ENCODE measurements at places on chromosomes 4 and X. TPM values are rescaled to one million over a fixed set of nuclear protein-coding genes. Genes with fewer than 3 reads are reported as not detected.

The HSD17B13 gene
- total RNA-seq = 0.43 TPM

- H3K27ac ChIP-seq = no peak overlapping the region
- DNase-seq = no peak
- no peaks in the 10 kb centered on the region for H3K4me1 ChIP-seq
These were observed 208.0 kb downstream of the PRDM5 start for GRCh38 chr4:120714417-120715010.

The SLIT2 gene
- total RNA-seq = 4.0 TPM

GRCh38 chr4:33091961-33092360 lies 2371.8 kb downstream of the PCDH7 start:
- H3K4me1 ChIP-seq = no peaks in the 10 kb centered on the region
- no peaks in the 10 kb centered on the region for H3K36me3 ChIP-seq
- no peak overlapping the region for H3K27ac ChIP-seq

DNA sequence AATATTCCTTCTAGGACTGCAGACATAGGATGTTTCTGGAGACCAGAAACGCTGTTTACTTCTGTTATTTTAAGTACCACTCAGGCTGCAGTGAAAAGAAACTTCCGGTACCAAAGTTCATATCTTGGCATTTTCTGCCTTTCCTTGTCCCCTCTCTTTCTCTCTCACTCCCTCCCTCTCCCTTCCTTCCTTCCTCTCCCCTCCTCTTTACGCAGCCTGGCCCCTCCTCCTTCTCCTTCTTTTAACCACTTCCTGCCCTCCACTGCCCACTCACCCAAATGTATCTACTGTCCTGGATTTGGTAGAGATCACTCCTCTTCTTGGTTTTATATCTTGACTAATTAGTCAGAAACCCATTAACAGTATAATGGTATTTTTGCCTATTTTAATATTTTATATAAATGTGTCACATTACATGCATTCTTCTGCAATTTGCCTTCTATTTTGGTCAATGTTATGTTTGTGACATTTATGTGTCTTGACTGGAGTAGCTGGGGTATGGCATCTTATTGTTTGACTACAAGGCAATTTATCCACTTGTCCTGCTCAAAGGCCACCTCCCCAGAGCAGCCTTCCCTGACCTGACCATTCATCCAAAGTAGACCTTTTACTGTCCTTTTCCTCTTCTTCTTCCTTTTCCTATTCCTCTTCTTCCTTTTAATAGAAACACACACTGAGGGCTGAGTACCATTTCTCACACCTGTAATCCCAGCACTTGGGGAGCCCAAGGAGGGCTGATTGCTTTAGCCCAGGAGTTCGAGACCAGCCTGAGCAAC lies 56.9 kb downstream of the BCOR start:
- no peaks in the 10 kb centered on the region for H3K36me3 ChIP-seq
- no peak for DNase-seq
- H3K27me3 ChIP-seq = no peaks in the 10 kb centered on the region
- no peak overlapping the region for H3K27ac ChIP-seq

DNA sequence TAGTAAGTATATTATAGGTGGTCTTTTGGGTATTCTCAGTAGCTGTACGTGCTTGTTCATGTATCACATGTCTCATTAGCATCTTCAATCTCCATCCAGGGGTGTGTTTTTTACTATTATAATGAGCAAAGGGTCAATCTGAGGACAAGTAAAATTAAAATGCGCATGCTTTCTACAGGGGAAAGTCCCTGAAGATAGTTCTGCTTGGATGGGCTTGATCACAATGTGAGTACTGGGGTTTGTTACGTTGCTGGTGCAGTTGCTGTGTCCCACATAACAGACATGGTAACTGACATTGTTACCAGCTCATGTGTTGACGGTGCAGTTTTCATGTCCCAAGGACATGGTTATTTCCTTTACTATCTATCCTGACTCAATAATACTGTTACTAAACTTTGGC lies 65.9 kb downstream of the UCHL1 start:
- no peak overlapping the region for H3K4me3 ChIP-seq
- no peaks in the 10 kb centered on the region for H3K27me3 ChIP-seq
- H3K4me1 ChIP-seq = peaks cover 5% of the 10 kb centered on the region
- H3K27ac ChIP-seq = no peak overlapping the region
- DNase-seq = no peak

DNA sequence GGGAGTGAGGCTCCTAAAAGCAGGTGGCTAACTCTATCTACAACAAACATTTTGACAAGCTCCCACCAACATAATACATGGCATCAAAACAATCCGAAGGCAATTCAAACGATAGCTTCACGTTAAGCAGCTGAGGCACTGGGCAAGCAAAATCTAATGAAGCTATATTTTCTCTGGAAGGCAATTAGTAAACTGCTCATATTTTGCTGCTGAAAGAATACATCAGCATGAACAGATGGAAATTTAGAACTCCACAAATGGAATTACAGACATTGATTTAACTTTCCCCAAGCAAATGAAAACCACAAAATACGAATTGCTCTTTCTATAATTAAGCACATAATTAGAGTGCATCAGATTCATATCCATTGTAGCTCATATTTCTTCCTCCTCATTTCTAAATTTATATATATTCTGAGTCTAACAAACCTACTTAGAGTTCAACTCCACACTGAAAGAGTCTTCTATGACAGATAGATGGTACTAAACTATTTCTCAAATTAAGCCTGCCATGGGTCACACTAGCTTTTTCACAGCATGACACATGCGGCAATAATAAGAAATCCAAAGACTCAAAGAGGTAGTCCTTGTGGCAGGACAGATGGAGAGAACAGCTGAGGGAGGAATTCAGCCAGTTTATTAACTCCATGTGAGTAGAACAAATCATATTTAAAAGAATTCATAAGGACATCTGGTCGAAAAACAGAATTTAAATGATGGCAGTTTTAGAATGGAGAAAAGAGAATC lies 305.4 kb downstream of the MAPK10 start:
- H3K4me3 ChIP-seq = no peak overlapping the region
- no peaks in the 10 kb centered on the region for H3K4me1 ChIP-seq
- no peak for DNase-seq
- no peaks in the 10 kb centered on the region for H3K36me3 ChIP-seq

The SRPX gene
- total RNA-seq = 42.7 TPM

DNA sequence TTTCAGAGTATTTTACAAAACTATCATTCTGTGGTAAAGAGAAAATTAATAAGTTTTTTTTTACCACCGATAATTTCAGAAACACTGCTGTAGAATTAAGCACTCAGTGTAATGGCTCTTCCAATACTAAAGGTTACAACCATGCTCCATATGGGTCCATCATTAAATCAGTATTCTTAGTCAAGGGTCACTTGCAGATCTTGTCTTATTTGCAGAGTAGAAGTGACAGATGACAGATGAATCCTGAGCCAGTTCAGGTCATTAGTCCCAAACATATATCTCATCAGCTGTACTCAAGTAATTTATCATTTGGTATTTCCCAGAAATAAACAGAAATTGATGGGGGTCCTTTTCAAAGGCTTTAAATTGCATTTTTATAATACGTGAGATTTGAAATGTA lies 182.9 kb downstream of the CFAP47 start:
- DNase-seq = no peak
- H3K27ac ChIP-seq = no peak overlapping the region
- H3K27me3 ChIP-seq = no peaks in the 10 kb centered on the region
- no peaks in the 10 kb centered on the region for H3K4me1 ChIP-seq
- no peak overlapping the region for H3K4me3 ChIP-seq

GRCh38 chr4:105965183-105965800 lies 70.0 kb downstream of the NPNT start:
- DNase-seq = no peak
- H3K27ac ChIP-seq = no peak overlapping the region
- H3K4me1 ChIP-seq = no peaks in the 10 kb centered on the region

GRCh38 chr4:151673908-151674520 lies 86.8 kb downstream of the GATB start:
- peak overlapping the region; percentile 67 for H3K27ac ChIP-seq
- no peaks in the 10 kb centered on the region for H3K27me3 ChIP-seq
- peak overlapping the region; percentile 36 for H3K4me3 ChIP-seq
- no peak for DNase-seq

DNA sequence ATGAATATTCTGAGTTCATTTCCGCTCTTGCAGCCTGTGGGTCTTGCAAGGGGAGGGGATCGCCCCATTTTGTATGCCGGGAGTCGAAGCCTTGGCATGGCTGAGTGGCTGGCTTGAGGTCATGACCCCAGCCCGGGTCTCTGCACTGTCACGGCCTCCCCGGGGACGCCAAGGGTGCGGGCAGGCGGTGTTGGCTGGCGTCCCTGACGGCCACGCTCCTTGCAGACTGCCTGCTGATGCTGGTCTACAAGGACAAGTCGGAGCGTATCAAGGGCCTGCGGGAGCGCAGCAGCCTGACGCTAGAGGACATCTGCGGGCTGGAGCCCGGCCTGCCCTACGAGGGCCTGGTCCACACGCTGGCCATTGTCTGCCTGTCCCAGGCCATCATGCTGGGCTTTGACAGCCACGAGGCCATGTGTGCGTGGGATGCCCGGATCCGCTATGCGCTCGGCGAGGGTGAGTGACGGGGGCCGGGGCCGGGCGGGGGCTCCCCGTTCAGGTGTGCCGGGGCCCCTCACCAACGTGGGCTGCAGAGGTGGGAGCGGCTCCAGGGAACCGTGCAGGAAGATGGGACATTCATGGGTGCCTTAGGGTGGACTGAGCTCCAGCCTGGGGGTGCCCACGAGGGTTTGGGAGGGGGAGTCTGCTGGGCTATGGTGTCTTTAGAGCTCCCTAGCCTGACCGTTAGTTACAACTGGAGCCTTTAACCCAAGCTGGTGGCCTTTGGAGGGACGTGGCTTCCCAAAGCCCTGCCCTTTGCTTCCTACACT lies 10.3 kb downstream of the DOK7 start:
- no peak for DNase-seq
- H3K4me3 ChIP-seq = no peak overlapping the region
- H3K4me1 ChIP-seq = no peaks in the 10 kb centered on the region
- H3K27me3 ChIP-seq = no peaks in the 10 kb centered on the region
- peak overlapping the region; percentile 60 for H3K27ac ChIP-seq

- peaks cover 7% of the 10 kb centered on the region for H3K4me1 ChIP-seq
- no peaks in the 10 kb centered on the region for H3K27me3 ChIP-seq
- no peaks in the 10 kb centered on the region for H3K36me3 ChIP-seq
- no peak for DNase-seq
These were observed 796 bp upstream of the ZNF141 start for GRCh38 chr4:336893-337142.

DNA sequence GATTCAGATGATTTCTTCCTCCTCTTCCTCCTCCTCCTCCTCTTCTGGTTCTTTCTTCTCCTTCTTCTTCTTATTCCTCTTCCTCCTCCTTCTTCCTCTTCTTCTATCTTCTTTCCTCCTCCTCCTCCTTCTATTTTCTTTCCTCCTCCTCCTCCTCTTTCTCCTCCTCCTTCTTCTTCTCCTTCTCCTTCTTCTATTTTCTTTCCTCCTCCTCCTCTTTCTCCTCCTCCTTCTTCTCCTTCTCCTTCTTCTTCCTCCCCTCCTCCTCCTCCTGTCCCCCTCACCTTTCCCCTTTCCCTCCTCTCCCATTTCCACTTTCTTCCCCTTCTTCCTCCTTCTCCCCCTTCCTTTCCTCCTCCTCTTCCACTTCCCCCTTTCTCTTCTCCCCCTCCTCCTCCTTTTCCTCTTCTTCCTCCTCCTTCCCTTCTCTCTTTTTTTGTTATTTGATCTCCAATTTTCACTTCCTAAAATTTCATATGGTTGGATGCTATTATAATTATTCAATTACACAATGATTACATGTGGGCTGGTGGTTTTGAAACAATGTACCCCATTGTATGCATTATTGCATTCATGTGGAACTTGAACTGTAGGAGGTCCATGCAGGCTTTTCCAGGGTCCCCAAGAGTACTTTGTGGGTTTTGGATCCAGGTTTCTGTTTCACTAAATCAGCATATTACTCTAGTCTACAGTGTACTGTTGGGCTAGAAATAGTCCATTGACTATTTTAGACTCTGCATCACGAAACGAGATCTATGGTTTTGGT lies 68.1 kb downstream of the SORBS2 start:
- H3K4me1 ChIP-seq = peaks cover 49% of the 10 kb centered on the region
- peaks cover 10% of the 10 kb centered on the region for H3K36me3 ChIP-seq
- no peaks in the 10 kb centered on the region for H3K27me3 ChIP-seq
- H3K4me3 ChIP-seq = no peak overlapping the region

GRCh38 chr4:91829531-91829930 lies 474.2 kb upstream of the GRID2 start:
- no peaks in the 10 kb centered on the region for H3K36me3 ChIP-seq
- no peaks in the 10 kb centered on the region for H3K4me1 ChIP-seq
- H3K27ac ChIP-seq = no peak overlapping the region
- no peak for DNase-seq
- H3K4me3 ChIP-seq = no peak overlapping the region
- H3K27me3 ChIP-seq = no peaks in the 10 kb centered on the region

The GALNT7 gene
- 7.3 TPM for total RNA-seq

- peaks cover 26% of the 10 kb centered on the region for H3K4me1 ChIP-seq
- H3K4me3 ChIP-seq = no peak overlapping the region
- H3K36me3 ChIP-seq = no peaks in the 10 kb centered on the region
These were observed 5.7 kb downstream of the RTL5 start for GRCh38 chrX:72126048-72126415.

GRCh38 chr4:164350061-164350460 lies 403.9 kb upstream of the SMIM31 start:
- no peaks in the 10 kb centered on the region for H3K36me3 ChIP-seq
- no peak for DNase-seq
- no peak overlapping the region for H3K27ac ChIP-seq
- H3K27me3 ChIP-seq = no peaks in the 10 kb centered on the region
- no peaks in the 10 kb centered on the region for H3K4me1 ChIP-seq
- no peak overlapping the region for H3K4me3 ChIP-seq

The PJA1 gene
- 14.4 TPM for total RNA-seq

The ABCG2 gene
- 3.7 TPM for total RNA-seq

The KLB gene
- total RNA-seq = 2.9 TPM

- no peak for DNase-seq
- H3K27me3 ChIP-seq = no peaks in the 10 kb centered on the region
- H3K36me3 ChIP-seq = peaks cover 16% of the 10 kb centered on the region
- H3K4me1 ChIP-seq = peaks cover 16% of the 10 kb centered on the region
- H3K4me3 ChIP-seq = no peak overlapping the region
These were observed 14.7 kb downstream of the TBC1D14 start for GRCh38 chr4:6924361-6924779.

DNA sequence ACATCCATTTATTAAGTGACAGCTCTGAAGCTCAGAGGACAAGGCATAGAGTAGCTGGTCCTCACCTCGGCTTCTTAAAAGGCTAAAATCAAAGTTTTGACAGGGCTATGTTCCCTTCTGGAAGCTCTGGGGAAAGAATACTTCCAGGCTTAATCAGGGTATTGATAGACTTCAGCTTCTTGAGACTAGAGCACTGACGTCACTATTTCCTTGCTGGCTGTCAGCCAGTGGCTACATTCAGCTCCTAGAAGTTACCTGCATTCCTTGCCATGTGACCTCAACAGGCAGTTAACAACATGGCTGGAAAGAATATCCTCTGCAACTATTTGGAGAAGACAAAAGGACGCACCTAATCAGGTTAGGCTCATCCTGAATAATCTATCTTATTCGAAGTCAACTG lies 1144.8 kb downstream of the ADGRL3 start:
- no peak overlapping the region for H3K4me3 ChIP-seq
- no peaks in the 10 kb centered on the region for H3K36me3 ChIP-seq
- H3K27ac ChIP-seq = no peak overlapping the region
- no peaks in the 10 kb centered on the region for H3K4me1 ChIP-seq

The IL13RA2 gene
- total RNA-seq = not detected

The MAGEC3 gene
- 0.29 TPM for total RNA-seq
